Activated CD4-positive, alpha-beta T cell treated with anti-CD3 and anti-CD28 coated beads, Interleukin-2, amount 50 U/mL, for 16 hours (primary cell): ENCODE measurements at places on chromosomes 4 and X.

GRCh38 chr4:187108845-187109244 is 385.2 kb upstream of the FAT1 start:
- DNase-seq = no peak

- DNase-seq = no peak
Observed at GRCh38 chrX:153869473-153870287, 16.3 kb downstream of the L1CAM start.

DNA sequence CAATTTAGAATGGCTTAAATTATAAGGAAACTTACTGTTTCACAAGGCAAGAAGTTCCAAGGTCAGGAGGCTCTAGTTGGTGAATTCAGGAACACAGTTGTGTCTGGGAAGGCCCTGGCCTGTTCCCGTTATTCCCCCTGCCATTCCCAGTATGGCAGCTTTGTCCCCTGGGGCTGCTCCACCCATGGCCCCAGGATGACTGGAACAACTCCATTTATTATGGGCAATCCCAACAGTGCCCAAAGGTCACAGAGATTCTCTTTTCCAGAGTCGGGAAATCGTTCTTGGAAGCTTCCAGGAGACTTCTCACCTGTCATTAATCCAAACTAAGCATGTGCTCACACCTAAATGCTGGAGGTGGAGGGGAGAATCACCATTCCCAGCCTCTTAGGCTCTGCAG is 2.8 kb upstream of the PRKG2 start:
- DNase-seq = no peak

- DNase-seq = no peak
Observed at GRCh38 chr4:48462363-48462762, 20.8 kb upstream of the SLC10A4 start.

GRCh38 chrX:153889123-153889522 is 3.1 kb upstream of the L1CAM start:
- DNase-seq = no peak

- DNase-seq = no peak
Observed at GRCh38 chr4:168664242-168664891, 167.5 kb downstream of the PALLD start.

DNA sequence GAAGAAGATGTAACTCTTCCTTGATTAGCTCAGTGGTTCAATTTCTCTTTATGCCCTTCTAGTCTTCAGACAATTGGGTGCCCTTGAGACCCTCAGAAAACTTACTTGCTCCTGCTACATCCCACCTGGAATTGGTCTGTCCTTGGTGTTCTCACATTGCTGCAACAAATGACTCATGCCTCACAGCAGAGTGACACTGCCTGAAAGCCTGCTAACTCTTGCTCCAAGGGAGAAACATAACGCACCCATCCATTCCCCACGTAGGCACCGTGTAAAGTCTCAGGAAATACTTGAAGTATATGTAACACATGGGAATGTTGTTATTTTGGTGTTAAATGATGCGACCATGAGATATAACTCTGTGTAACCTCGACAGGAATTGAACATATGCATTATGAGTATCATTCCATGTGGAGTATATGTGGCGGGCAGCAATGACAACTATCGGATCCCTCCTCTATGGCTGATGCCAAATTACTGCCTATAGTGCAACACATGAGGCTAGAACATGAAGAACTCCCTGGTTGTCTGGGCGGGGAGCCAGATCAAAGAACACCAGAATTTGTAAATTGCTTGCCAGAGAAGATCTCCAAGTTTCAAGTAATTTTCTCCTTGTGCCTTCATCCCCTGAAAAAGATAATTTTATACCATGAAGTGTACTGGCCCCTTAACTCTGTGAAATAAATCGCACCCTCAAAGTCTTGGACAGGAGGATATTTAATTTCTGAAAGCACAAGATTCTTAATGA is 231.3 kb upstream of the STK26 start:
- DNase-seq = no peak

GRCh38 chrX:49111791-49112190 is 11.7 kb downstream of the GPKOW start:
- no peak for DNase-seq
